8988T (cell line): ENCODE measurements at places on chromosomes 7 and 10.

DNA sequence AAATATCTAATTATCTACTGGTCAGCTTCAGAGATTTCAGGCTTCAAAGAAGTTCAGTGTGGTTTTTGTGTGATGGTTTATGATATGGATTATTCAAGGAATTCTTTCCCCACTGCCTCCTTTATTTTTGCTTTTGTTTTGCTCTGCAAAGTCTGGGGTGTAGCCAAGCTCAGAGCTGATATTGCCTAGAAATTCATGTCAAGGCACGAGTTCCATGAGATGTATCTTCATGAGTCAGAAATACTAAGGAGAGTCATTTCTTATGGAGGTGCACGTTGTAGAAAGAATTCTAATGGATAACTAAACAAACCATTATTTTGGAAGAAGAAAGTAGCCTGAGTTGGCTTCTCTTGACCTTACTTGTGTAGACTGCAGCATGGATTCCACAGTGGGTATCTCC, 37.4 kb downstream of the VIM start:
- no peak for DNase-seq

GRCh38 chr7:124784879-124785818, 19.6 kb upstream of the GPR37 start:
- DNase-seq, result no peak

GRCh38 chr7:19410106-19410505, 264.9 kb upstream of the FERD3L start:
- no peak for DNase-seq

DNA sequence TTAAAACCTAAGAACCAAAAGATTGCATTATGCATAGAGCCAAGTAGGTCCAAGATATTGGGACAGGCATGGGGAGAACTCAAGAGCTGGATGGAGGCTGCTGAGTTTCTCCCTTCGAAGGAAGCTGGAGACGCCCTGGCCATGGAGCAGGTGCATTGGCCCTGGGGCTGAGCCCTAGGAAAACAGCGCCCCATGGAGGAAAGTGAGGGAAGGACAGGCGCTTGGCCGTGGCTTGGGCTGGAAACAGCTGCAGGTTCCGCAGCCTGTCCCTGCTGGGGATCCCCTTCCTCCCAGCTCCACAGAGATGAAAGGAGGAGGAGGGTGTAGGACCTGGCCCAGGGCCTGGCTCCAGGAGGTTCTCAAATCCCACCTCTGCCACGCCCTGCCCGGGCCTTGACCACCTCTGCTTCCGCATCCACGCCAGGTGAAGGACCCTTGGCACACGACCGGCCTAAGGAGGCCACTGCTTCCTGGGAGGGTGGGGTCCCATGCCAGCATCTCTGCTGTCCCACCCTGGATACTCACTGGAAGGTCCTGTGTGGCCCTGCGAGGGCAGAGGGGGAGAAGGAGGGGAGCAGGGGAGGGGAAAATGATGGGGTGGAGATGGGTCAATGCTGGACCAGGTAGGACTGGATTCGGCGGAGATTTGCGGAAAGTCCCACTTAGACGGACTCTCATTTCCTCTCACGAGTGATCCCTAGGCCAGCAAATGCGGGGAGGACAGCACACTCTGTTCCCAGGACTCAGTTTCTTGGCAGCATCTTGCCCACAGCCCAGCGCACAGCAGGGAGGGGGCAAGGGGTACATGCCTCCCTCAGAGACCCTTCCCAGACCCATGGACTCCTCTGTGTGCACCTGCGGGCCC, 258.6 kb upstream of the TCERG1L start:
- DNase-seq, result no peak

DNA sequence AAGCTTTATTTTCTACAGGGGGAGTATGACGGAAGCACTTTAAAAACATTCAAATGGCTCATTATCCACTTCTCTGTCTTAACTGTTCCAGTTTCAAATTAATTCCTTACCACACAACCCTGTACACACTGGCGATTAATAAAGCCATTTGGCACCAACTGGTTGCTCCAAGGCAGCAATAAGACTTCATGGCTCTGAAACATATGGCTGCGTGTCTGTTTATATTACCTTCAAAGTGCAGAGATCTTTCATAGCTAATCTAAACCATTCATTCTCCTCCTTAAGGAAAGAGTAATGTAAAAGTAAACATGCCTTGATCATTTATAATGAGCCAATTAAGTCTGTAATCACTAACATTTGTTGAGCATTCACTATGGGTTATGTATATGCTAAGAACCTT, 325.7 kb downstream of the PARD3 start:
- no peak for DNase-seq

DNA sequence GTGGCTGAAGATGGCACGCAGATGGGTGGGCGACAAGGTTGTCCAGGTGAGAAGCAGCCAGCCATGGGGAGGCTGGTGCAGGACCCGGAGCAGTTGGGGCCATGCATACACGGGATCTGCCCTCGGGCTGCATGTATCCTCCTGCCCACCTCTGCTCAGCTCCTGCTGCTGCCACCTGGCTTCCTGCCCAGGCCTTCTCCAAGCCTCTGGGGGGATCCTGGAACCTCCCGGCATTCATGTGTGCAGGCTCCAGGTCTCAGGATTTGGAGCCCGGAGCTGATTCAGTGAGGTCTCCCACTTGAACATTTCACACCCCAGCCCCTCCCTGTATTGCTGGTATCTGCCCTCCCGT, 27.0 kb downstream of the PDGFA start:
- DNase-seq, result no peak

DNA sequence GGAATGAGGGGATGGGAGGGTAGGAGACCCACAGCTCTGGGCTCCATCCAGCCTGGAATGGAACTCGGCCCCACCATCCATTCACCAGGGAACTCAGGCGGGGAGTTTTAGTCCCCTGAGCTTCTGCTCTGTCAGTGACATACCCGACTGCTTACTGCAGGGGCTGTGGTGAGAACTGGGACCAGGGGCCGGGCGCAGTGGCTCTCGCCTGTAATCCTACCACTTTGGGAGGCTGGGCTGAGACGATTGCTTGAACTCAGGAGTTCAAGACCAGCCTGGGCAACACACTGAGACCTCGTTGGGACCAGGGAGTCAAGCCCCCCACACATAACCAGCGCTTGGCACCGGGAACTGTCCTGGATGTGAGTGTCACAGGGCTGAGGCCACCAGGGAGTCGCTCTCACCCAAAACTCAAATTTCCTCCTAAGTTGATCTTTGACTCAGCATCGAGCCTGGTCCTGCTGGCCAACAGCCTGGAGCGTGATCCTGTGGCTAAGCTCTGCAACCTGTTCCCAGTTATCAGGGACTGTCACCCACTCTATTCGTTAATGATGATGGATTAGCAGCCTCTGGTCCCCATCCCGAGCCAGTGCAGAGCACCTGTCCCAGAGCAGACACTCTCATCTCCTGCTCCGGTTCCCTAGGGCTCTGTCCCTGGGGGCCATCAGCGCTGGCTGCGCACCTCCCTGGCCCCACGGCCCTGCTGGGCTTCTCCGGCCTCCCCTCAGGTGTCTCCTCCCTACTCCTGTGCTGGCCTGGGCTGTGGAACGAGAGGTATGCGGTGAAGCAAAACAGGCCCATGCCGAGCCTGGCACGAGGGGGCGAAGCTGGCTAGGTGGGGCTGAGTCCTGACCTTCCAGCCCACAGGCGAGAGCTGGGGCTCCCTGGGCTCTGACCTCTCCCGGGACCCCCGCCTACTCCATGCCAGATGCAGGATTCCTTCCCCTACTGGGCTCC, 902 bp upstream of the CLDN15 start:
- no peak for DNase-seq

DNA sequence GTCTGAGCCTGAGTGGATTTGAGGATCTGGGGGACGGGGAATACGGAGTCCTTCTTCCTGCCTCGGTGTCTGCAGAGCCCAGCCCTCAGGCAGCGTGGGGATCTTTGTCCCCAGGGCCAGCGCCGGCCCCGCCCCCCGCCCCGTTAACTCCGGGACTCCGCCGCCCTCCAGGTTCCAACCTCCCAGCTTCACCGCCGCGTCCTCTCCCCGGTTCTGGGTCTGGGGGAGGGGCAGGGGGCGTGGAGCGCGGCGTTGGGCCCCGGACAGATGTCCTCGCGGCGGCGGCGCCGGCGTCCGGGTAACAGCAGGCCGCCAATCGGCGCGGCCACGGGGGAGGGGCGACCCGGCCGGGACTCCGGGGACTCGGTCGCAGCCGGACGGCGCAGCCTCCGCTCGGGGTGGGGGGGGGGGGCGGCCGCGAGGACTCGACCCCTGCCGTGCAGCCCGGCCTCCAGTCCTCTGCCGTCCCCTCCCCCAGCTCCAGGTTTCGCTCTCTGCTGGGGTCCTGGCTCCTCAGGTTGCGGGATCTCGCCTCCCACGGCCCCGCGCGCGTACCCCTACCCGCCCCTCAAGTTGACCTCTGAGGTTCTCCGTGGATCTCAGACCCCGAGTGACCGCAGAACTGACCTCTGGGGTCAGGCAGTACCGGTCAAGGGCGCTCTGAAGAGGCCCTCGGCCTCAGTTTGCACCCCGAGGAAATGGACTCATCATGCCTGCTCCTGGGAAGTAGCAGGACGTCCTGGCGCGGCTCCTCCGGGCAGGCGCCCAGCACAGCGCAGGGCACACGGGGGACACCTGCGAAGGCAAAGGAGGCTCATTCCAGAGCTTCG, 2.3 kb upstream of the ELFN1 start:
- no peak for DNase-seq

DNA sequence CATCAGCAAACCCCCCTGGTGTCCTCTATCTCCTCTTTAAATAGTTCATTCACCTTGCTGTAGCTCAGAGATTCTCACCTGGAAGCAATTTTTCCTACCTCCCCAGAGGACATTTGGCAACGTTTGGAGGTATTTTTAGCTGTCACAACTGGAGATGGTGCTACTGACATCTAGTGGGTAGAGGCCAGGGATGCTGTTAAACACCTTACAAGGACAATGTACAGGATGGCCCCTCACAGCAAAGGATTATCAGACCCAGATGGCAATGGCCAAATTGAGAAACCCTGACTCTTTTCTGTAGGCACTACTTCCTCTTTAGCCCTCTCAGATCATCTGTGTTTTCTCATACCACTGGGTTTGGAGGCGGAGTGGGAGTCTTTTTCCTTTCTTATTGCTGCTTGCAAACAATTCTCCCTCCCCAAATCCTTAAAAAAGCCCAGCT, 13.2 kb upstream of the TRA2A start:
- no peak for DNase-seq

DNA sequence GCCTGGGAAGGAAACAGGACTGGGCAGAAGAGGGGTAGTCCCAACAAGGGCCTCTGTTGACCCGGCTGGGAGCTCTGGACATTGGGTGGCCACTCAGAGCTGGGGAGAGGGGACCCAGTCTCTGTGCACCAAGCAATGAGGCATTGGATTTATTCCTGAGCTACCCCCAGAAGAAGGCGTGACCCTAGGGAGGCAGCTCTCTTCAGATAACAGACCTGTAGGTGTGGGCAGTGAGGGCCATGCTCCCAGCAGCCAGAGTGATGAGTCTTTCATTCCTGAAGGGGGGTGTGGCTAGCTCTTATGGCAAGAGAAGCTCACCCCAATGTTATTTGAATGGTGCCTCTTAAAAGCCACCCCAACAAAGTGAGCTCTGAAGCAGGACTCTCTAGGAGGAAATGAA, 20.4 kb downstream of the TEX36 start:
- DNase-seq, result no peak

DNA sequence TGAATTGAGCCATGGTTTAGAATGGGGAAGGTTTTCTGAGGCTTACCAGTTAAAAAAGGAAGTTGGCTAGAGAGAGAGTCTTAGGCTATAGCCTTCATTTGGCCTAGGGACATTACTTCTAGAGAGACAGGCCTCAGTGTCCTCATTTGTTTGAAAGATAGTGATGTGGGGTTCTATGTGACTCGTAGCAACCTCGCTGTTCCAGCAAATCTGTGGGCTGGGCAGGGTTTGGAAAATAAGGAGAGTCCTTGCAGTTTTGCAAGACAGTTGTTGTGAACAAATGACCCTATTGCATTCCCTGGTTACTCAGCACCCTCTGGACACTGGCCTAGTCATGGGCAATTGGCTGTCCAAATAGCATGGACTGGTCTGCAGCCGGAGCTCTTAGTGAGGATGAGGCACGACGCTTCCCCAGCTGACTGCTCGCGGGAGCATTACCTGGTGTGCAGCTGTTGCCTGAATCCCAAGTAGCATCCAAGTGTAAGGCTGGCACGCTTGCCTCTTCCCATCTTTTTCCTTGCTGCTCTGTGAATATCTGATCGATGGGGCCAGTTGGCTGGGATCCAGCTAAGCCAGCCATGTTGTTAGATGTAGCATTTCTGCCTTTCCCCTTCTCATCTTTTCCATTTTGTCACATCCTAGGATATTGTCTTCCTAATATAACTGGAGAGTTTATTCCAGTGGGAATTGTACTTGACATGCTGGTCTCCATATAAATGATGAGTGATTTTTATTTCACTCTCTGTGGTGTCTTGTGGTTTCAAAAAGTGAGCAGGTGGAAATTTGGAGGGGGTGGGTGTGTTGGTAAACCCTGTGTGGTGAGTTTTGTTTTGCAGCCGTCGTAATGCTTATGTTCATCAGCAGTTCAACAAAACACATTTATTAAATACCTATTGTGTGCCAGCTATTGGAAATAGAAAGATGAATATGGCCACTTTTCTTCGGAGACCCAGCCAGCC, 99.8 kb downstream of the SND1 start:
- DNase-seq, result no peak

DNA sequence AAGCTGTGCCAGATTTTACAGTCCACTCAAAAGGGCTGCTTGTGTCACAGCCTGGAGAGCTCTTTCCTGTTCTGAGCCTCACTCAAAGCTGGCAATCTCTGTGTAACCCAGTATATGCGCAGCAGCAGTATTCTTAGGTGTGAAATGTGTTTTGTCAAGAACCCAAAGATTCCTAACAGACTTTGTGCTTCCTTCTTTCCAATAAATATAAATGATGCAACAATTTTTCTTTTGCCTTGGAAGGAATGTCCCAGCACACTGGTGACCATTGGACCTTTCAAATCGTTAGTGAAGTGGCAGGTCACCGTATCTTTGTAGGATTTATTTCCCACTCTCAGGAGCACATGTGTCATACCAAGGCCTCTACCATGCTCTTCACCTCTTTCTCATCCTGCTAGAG, 5.6 kb upstream of the ZC3HAV1 start:
- no peak for DNase-seq

DNA sequence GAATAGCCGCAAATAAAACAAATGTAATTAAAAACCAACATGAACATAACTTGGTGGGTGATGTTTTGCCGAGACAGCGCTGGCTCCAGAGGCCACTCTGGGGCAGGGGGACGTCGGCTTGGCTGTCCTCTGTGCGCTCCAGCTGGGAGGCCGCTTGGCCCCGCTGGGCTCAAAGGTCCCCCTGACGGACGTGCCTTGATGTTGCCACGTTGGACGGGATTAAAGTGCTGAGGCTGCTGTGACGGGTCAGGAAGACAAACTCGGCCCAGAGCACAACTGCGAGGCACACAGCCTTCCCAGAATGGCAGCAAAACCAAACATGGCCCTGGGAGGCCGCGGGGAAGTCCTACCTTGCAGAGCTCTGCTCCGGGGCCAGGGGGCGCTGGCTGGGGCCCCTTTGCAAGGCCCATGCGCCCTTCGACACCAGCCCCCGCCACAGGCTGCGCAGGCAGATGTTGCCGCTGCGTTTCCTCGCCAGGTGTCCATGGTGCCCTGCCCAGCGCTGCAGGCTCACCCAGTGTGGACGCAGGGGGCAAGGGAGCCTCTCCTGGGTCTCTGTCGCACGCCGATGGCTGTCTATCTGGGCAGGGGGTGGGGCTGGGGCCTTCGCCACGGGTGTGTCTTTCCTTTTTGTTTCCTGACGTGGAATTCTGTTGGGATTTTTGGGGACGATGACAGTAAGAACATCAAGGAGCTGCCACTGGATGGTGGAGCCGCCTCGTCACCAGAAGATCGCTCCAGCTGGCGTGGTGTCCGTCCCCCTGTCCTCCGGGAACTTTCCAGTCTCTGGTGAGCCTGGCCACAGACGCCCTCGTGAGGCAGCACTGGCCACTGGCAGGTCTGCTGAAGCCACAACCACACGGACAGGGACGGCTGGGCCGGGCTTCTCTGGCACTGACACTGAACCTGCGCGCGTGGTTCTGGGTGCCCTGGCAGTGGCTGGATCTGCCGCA, 99.6 kb upstream of the DIP2C start:
- DNase-seq, result peak; percentile 96
